Activated naive CD8-positive, alpha-beta T cell treated with anti-CD3 and anti-CD28 coated beads, Interleukin-2, amount 10 ng/mL, durations not matched to agents 7 days and 5 days (primary cell): ENCODE measurements at places on chromosomes 12 and 14.

GRCh38 chr14:96951511-96951910 lies 154.3 kb downstream of the VRK1 start:
- H3K4me3 ChIP-seq, result no peak overlapping the region
- H3K4me1 ChIP-seq, result peaks cover 9% of the 10 kb centered on the region
- H3K27me3 ChIP-seq, result no peaks in the 10 kb centered on the region
- peaks cover 5% of the 10 kb centered on the region for H3K36me3 ChIP-seq

GRCh38 chr12:91289906-91290305 lies 107.3 kb upstream of the DCN start:
- peaks cover 14% of the 10 kb centered on the region for H3K27me3 ChIP-seq
- no peak overlapping the region for H3K4me3 ChIP-seq
- no peaks in the 10 kb centered on the region for H3K4me1 ChIP-seq
- H3K36me3 ChIP-seq, result no peaks in the 10 kb centered on the region
- no peak for DNase-seq

DNA sequence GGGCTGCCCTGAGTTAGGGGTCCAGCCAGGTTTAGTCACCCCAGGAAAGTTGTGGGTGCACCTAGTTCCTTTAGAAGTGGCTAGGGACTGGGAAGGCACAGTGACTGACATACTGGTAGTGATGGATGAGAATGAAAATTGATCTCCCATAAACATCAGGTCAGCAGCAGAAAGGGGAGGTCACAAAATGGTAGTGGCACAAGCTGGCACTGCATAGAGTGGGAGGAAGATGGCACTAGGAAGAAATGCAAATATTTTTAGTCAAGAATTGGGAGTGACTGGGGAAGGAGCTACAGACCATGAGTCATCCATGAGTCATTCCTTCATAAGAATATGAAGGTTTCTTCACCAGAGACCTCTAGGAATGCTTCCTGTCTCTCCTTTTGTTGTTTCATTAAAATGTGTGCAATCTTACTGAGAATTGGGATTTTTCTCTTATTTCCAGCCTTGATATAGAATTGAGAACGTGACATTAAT lies 198.3 kb upstream of the AMIGO2 start:
- H3K27me3 ChIP-seq, result no peaks in the 10 kb centered on the region
- peak overlapping the region; percentile 54 for H3K4me3 ChIP-seq
- peak overlapping the region; percentile 91 for H3K27ac ChIP-seq
- DNase-seq, result no peak
- peaks cover 51% of the 10 kb centered on the region for H3K4me1 ChIP-seq

- DNase-seq, result no peak
- no peaks in the 10 kb centered on the region for H3K4me1 ChIP-seq
- H3K4me3 ChIP-seq, result no peak overlapping the region
- H3K27me3 ChIP-seq, result peaks cover 4% of the 10 kb centered on the region
Measured at GRCh38 chr12:74689071-74689655, 151.5 kb downstream of the ATXN7L3B start.

- peaks cover 36% of the 10 kb centered on the region for H3K36me3 ChIP-seq
- no peak for DNase-seq
- H3K4me3 ChIP-seq, result peak overlapping the region; percentile 87
- peaks cover 64% of the 10 kb centered on the region for H3K4me1 ChIP-seq
Measured at GRCh38 chr14:70654632-70655031, 12.9 kb downstream of the TTC9 start.

GRCh38 chr14:45699471-45699870 lies 446.5 kb upstream of the MIS18BP1 start:
- no peaks in the 10 kb centered on the region for H3K36me3 ChIP-seq
- H3K27ac ChIP-seq, result no peak overlapping the region
- no peaks in the 10 kb centered on the region for H3K4me1 ChIP-seq
- no peaks in the 10 kb centered on the region for H3K27me3 ChIP-seq

GRCh38 chr14:84323450-84323849 lies 1206.5 kb upstream of the FLRT2 start:
- H3K27me3 ChIP-seq, result no peaks in the 10 kb centered on the region
- no peaks in the 10 kb centered on the region for H3K36me3 ChIP-seq
- H3K4me3 ChIP-seq, result no peak overlapping the region
- H3K4me1 ChIP-seq, result no peaks in the 10 kb centered on the region
- no peak overlapping the region for H3K27ac ChIP-seq

GRCh38 chr14:20302042-20302755 lies 3.6 kb downstream of the TTC5 start:
- no peaks in the 10 kb centered on the region for H3K27me3 ChIP-seq
- DNase-seq, result no peak
- no peak overlapping the region for H3K27ac ChIP-seq
- H3K4me1 ChIP-seq, result peaks cover 19% of the 10 kb centered on the region
- peaks cover 13% of the 10 kb centered on the region for H3K36me3 ChIP-seq

- peaks cover 2% of the 10 kb centered on the region for H3K36me3 ChIP-seq
- H3K27ac ChIP-seq, result peak overlapping the region; percentile 14
- no peak overlapping the region for H3K4me3 ChIP-seq
- no peaks in the 10 kb centered on the region for H3K4me1 ChIP-seq
- no peak for DNase-seq
Measured at GRCh38 chr14:65813760-65814384, 401.3 kb downstream of the FUT8 start.

DNA sequence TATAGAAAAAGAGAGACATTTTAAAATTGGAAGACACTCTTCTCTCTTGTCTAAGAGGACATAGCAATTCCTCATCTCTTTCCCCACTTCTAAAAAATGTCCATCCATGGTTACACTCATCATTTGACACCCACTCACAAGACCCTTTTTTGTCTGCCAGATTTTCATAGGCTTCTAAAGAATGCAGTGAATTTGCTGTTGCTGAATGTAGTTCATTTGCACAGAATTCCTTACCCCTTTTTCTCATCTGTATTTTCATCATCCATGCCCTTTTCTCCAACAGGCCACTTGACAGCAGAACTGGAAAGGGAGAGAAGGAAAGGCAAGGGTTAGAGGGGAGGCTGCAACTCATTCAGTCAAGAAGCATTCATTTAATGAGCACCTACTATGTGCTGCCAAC lies 128.0 kb downstream of the NUAK1 start:
- H3K27me3 ChIP-seq, result no peaks in the 10 kb centered on the region
- no peaks in the 10 kb centered on the region for H3K36me3 ChIP-seq
- no peak overlapping the region for H3K4me3 ChIP-seq
- H3K4me1 ChIP-seq, result no peaks in the 10 kb centered on the region

GRCh38 chr12:49642370-49642802 lies 19.0 kb downstream of the PRPF40B start:
- no peak overlapping the region for H3K4me3 ChIP-seq
- peaks cover 16% of the 10 kb centered on the region for H3K4me1 ChIP-seq
- H3K36me3 ChIP-seq, result peaks cover 10% of the 10 kb centered on the region
- no peak for DNase-seq
- no peaks in the 10 kb centered on the region for H3K27me3 ChIP-seq

GRCh38 chr14:22159099-22159498 lies 429.9 kb downstream of the DAD1 start:
- peak overlapping the region; percentile 45 for H3K27ac ChIP-seq
- peaks cover 5% of the 10 kb centered on the region for H3K4me1 ChIP-seq
- no peaks in the 10 kb centered on the region for H3K27me3 ChIP-seq
- peak overlapping the region; percentile 30 for H3K4me3 ChIP-seq

DNA sequence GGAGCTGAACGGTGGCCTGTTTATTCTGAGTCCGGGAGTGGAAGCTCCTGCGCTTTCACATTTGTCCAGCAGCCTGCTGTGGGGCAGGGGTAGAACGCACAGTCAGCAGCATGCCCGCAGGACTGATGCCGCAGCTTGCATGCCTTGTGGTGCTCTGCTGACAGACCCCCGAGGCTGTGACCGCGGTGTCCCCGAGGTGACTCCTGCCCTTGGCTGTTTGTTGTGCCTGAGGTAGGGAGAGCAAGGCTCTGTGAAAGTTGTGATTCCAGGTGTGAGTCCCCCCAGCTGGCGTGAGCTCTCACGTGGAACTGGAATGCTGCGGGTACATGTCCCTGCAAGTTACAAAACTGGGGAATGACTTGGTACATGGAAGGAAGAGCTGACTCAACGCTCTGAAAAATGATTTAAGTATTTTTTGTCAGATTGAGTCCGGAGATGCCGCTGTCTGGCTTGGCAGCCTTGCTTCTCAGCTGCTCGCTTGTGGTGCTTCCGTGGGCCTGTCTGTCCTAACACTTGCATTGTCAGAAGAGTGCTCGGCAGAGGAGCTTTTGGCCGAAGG lies 18.1 kb downstream of the MLXIP start:
- H3K36me3 ChIP-seq, result peaks cover 8% of the 10 kb centered on the region
- no peak overlapping the region for H3K4me3 ChIP-seq
- no peak for DNase-seq
- H3K27me3 ChIP-seq, result no peaks in the 10 kb centered on the region

DNA sequence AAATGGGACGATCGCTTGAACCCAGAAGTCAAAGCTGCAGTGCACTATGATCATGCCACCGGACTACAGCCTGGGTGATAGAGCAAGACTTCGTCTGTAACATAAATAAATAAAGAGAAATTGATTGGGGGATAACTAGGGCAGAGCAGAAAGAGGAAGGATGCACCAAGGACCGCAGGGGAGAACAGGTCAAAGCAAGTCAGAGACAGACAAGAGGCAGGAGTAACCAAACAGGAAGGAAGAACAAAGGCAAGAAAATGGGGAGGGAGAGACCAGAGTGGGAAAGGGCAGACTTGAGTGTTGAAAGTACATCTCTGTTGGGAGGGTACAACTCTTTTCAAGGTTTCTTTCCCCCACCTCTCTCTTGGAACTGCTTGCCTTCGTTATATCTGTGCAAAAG lies 50.8 kb upstream of the ELK3 start:
- H3K27me3 ChIP-seq, result no peaks in the 10 kb centered on the region
- H3K27ac ChIP-seq, result peak overlapping the region; percentile 63
- DNase-seq, result no peak
- peaks cover 24% of the 10 kb centered on the region for H3K4me1 ChIP-seq
- peak overlapping the region; percentile 60 for H3K4me3 ChIP-seq

DNA sequence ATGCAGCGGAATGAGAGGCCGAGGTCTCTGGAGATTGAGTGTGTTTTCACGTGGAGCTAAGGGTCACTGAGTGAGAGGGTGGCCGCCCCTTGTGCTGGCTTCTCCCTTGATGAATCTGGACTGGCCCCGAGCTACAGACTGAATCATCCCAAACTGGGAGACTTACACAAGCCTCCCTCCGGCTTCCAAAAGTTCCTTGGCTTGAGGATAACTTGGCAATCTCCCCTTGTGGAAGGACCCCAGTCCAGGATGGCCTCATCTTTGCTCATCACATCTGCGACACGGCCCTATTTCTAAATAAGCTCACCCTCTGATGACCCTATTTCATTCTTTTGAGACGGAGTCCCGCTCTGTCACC lies 41.5 kb upstream of the FBRSL1 start:
- no peak overlapping the region for H3K4me3 ChIP-seq
- H3K4me1 ChIP-seq, result peaks cover 28% of the 10 kb centered on the region
- peaks cover 4% of the 10 kb centered on the region for H3K36me3 ChIP-seq
- no peaks in the 10 kb centered on the region for H3K27me3 ChIP-seq
- DNase-seq, result no peak
- H3K27ac ChIP-seq, result no peak overlapping the region

DNA sequence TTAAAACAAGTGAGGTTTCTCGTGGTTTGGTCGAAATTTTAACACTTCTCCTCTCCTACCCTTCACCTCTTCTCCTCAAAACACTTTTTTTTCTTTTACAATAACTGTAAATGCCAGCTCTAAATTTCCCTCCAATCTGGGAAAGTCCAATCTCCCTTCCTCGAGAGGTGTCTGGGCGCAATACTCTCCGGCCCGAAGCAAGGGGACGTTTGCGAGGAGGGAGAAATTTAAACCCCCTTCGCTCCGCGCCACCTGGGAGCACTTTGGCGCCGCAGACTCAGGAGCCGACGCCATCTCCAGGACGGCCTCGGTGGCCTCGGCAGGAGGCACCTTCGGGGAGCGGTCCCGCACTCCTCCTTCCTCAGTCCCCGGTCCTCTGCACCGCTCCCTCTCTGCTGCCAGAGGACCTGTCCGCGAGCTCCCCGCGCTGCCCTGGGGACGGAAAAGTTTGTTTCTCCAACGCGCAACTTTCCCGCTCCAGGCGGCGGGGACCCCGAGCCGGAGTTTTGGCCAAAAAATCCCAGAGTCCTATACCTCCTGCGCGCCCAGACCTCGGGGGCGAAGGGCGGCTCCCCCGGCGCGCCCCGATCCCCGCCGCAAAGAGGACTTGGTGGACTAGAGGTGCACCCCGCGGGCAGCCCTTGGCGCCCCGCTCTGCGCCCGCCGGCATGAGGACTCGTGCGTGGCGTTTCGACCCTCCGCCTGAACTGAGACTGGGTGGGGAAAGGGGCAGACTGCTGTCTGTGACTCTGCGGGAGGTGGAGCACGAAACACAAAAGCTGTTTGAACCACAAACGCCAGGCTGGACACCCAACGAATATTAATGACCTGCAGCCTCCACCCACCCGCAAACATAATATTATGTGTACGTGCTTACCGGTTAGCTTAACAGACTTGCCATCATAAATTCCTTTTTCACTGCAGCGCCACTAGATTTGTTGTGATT lies 95.2 kb upstream of the HMGA2 start:
- peaks cover 4% of the 10 kb centered on the region for H3K4me1 ChIP-seq
- H3K36me3 ChIP-seq, result no peaks in the 10 kb centered on the region
- DNase-seq, result peak; percentile 31
- no peak overlapping the region for H3K27ac ChIP-seq

- peaks cover 8% of the 10 kb centered on the region for H3K4me1 ChIP-seq
- H3K27ac ChIP-seq, result no peak overlapping the region
- H3K36me3 ChIP-seq, result peaks cover 8% of the 10 kb centered on the region
Measured at GRCh38 chr12:56477521-56478225, 9.3 kb downstream of the SPRYD4 start.

- H3K4me3 ChIP-seq, result no peak overlapping the region
- no peaks in the 10 kb centered on the region for H3K4me1 ChIP-seq
- peaks cover 6% of the 10 kb centered on the region for H3K27me3 ChIP-seq
- no peaks in the 10 kb centered on the region for H3K36me3 ChIP-seq
- DNase-seq, result no peak
Measured at GRCh38 chr12:5565933-5566599, 134.2 kb downstream of the NTF3 start.

DNA sequence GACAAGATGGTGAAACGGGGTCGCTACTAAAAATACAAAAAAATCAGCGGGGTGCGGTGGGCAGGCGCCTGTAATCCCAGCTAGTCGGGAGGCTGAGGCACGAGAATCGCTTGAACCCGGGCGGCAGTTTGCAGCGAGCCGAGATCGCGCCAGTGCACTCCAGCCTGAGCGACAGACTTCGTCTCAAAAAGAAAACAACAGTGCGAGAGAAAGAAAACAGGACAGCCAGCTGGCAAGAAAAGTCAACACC lies 633 bp upstream of the RNU4-2 start:
- H3K27ac ChIP-seq, result no peak overlapping the region
- H3K4me1 ChIP-seq, result peaks cover 5% of the 10 kb centered on the region
- no peak for DNase-seq
- H3K36me3 ChIP-seq, result no peaks in the 10 kb centered on the region
- no peaks in the 10 kb centered on the region for H3K27me3 ChIP-seq

GRCh38 chr14:84797326-84797725 lies 732.6 kb upstream of the FLRT2 start:
- H3K4me3 ChIP-seq, result no peak overlapping the region
- no peaks in the 10 kb centered on the region for H3K27me3 ChIP-seq
- no peaks in the 10 kb centered on the region for H3K36me3 ChIP-seq
- H3K27ac ChIP-seq, result no peak overlapping the region
- no peaks in the 10 kb centered on the region for H3K4me1 ChIP-seq

- no peak overlapping the region for H3K4me3 ChIP-seq
- H3K27ac ChIP-seq, result no peak overlapping the region
- no peaks in the 10 kb centered on the region for H3K36me3 ChIP-seq
- no peak for DNase-seq
Measured at GRCh38 chr12:9103050-9103849, 12.5 kb downstream of the A2M start.
